ENCODE measurements at places on chromosomes 3 and 15.

- DNase-seq = no peak
Measured at GRCh38 chr15:100049936-100050876, 291.6 kb downstream of the ADAMTS17 start.

DNA sequence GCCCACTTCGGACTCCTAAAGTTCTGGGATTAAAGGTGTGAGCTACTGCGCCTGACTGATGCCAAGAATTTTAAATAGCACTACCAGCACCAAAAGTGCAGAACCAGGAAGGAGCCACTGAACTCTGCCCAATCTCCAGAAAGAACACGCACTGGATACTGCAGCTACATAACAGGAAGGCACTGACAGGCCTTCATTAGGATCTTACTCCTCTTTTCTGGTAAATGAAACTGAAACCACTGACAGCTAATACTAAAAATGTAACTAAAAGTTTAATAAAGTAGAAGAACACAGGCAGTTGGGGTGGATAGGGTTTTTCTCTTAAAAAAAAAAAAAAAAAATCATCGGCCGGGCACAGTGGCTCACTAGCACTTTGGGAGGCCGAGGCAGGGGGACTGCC is 74.1 kb upstream of the CHRM5 start:
- no peak for DNase-seq

GRCh38 chr3:134312873-134313846 is 61.1 kb downstream of the AMOTL2 start:
- no peak for DNase-seq

GRCh38 chr3:27939940-27940339 is 217.8 kb upstream of the EOMES start:
- DNase-seq = no peak

DNA sequence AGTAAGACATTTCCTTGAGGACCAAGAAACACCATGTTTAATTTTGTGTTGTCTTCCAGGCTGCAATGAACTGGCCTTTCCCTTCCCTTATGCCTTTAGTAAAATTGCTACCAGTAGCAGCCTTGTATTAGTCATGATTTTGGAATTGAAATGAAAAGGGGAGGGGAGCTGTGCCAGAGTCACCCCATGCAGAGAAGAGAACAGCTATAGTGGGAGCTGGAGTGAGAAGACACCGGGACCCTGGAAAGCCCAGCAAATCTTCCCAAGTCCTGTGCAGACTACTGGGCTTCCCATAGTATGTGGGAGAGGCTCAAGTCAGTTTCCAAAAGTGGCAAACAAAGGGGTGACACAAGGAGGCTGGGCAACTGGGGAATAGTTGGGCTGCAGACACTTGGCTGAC is 178.5 kb downstream of the NR1D2 start:
- no peak for DNase-seq

Measured in putamen (tissue), 1 donor.